ENCODE measurements at places on chromosomes 1 and 21.

DNA sequence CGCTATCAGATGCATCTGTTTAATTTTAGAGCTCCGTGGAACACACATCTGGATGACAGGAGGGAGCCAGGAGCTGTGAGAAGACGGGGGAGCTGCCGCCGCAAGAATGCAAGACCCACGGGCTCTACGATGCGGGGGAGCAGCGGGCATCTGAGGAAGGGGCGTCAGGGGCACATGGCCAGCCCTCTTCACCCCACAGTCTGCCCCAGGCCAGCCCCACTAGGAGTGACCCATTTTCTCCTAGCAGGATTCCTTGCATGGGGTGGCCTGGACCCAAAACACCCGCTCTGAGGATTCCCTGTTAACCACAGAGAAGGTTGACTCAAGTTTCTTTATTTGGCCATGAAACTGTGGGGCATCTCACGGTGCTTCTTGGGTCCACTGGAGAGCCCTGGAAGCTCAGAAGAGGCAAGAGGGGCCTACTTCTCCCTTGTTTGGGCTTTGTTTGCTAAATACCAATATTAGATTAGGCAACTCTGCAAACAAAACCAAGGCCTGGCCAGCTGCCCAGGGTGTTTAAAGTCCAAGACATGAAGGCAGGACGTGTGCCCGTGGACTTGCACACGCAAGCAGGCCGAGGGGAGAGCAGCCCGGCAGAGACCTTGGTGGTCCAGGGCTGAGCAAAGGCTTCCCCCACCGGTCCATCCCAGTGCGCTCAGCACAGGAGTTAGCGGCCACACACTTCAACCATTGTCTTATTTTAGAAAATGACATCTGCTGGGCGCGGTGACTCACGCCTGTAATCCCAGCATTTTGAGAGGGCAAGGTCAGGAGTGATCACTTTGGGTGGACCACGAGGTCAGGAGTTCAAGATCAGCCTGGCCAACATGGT lies 89.8 kb downstream of the DHRS3 start:
- DNase-seq, result no peak

DNA sequence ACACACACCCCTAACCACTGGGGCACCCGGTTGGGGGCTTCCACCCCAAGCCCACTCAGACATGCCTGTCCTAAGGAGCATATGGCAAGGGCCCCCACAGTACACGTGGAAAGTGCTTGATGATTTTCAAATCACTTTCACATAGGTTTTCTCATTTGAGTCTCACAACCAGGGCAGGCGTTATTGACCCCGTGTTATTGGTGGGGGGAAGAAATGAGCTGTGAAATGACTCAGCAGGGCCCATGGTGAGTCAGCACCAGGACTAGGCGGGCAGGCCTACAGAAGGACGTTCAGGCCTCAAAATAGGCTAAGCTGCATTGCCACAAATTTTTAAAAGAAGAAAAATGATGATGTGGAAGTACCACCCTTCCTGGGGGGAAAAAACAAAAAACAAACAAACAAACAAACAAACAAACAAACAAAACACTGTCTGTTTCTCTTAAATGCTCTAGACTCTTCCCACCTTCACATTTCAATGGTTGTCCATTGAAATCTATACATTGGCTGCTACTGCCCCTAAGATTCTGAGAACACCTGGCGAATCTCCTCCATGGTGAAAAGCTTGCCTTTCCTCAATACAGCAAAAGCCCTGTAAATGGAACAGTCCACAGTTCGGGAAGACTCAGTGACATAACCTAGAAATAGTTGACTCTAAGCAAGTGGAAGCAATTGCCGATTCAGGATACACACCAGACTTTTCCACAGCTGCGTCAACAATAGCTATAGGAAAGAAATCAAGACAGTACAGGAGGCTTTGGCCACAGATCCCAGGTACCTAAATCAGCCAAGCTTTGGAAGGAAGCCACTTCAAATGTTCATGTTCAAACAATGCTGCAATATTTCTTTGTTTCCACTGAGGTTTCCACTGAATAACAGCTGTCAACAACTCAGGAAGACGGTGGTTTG lies 234.7 kb downstream of the TOMM20 start:
- no peak for DNase-seq

DNA sequence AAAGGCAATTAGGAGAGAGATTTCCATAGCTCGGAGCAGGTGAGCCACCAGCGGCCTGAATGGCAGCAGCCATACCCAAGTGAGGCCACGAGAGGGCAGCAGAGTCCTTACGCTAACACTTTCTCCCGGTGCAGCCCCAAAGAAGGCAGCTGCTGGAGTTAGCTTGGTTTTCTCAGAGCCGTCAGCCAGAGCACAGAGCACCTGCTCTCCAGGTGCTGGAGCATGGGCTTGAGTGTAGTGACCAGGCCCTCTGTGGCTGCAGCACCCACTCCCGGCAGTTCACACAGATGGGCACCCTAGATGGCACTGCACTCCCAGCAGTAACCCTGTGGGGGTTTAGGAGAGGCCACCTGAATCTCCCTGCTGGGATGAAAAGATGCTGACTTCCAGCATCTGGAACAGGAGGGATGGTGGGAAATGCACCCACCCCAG lies 45.8 kb downstream of the TMCC2 start:
- DNase-seq, result peak; percentile 84

DNA sequence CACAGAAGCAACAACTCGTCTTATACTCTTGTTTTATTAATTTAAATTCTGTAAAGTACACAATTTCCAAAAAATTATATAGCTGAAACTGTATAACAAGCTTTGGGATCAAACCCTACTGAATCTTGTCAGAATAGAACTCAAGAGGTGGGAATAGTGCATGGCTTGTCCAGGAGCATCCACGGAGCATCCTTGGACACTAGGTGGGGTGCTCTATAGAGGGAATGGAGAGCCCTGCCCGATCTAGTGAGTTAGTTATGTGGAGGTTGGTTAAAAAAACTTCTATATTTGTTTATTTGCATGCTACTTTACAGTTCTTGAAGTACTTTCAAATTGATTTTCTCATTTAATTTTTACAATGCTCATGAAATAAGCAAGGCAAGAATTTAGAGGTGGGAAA lies 28.3 kb downstream of the ROR1 start:
- DNase-seq, result no peak

GRCh38 chr1:150696162-150696561 lies 792 bp downstream of the GOLPH3L start:
- DNase-seq, result no peak

- no peak for DNase-seq
These were observed 6.3 kb upstream of the RGS13 start for GRCh38 chr1:192629612-192630011.

- DNase-seq, result no peak
These were observed 78.2 kb upstream of the PGBD5 start for GRCh38 chr1:230504310-230504709.

DNA sequence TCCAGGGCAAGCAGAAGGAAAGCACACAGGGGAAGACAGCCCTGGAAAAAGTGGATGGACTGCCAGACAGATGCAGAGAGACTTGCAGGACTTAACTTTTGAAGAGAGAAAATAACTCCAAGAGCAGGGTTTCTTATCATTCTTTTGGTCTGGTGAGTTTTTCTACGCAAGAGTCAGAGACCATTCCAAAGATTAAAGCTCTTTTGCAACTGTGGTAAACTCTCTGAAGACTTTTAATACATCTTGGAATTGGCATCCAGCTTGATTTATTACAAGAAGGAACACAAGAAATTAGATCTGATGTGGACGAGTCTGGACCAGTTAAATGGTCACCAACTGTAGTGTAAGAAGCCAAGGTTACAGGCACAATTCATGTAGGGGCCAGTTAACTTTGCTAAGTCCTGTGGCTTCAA lies 153.4 kb downstream of the SIPA1L2 start:
- DNase-seq, result no peak

GRCh38 chr1:152954436-152954835 lies 7.4 kb downstream of the SPRR5 start:
- no peak for DNase-seq

DNA sequence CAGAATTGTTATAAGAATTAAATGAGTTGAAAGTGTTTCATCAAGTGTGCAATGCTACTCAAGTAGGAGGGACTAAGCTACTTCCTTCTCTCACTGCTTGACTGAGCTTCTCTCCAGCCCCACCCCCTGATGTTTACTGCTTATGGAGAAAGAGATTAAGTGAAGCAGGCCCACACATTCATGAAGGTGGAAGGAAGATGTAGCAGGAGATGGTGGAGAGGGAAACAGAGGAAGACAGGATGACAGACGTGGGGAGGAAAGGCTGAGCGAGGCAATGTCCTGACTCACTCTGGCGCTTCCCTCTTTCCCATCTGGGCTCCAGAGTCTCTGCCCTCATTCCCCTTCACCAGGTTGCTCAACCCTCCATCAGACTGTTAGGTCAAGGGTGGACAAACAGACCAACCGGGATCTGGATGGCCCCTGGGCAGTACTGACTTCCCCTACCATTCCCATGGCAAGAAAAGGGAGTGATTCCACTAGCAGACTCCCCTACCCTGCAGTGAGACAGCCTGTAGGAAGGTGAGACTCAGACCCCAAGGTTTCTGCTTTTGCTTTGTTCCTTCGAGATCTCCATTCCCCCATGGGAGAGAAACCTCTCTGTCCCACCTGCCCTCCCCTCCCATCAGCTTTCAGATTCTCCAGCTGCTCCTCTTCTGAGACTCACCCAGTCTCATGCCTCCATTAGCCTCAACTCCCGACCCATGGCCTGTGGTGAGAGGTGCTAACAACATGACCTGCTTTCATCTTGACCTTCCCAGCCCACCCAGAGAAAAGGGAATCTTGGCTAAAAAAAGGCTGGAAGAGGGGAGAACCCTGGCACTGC lies 3.1 kb upstream of the ARHGEF2 start:
- DNase-seq, result no peak

DNA sequence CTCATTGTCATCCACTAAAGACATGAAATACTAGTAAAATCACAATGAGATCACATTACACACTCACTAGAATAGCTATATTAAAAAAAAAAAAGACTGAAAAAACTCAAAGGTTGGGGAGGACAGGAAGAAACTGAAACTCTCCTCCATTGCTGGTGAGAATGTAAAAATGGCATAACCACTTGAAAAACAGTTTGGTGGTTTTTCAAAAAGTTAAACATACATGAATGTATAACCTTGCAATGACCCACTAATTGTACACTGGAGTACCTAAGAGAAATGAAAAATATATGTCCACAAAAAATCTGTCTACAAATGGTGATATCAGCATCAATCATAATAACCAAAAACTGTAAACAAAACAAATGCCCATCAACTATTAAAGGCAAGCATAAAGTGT lies 44.0 kb downstream of the NRIP1 start:
- no peak for DNase-seq

- DNase-seq, result no peak
These were observed 51.8 kb upstream of the H6PD start for GRCh38 chr1:9182784-9183257.

DNA sequence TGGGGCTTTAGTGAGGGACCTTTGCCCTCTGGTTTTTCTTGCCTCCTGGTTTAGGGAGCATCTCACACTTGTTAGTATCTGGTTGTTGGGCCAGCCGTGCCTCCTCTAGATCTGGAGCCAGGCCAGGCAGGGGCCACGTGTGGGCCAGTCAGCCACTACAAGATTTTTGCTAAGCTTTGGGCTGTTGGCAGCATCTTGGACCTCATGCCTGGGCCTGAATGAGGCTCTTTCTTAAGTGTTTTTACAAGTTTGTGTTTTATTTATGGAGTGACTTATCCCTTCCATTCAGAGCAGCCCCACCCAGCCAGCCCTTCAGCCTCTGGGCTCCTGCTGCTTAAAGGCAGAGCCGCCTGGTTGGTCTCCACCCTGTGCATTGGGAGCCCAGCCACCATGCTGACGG lies 1.6 kb upstream of the SH3BGRL3 start:
- DNase-seq, result no peak

DNA sequence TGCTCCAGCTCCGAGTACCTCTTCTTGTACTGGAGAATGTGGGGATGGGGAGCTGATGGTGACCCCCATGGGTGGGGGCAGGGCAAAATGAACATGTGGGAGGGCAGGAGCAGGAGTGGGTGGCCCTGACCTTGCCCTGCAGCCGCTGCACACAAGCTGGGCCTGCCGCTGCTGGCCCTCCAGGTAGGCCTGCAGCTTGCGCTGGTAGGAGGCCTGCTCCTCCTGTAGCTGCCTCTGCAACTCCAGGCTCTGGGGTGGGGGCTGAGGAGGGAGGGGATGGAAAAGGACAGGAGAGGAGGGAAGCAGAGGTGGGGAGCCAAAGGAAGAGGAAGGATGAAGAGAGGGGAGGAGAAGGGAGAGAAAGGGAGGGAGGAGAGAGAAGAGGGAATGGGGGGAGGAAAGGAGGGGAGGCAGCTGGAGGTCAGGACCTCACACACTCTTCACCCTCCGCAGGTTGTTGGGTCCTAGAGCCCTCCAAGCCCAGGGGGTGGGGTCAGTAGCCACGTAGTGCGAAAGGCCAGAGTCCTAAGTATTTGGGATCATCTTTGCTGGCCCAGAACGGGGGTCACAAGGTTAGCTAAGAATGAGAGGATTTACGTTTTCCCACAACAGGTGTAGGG lies 22.9 kb downstream of the RNU1-1 start:
- no peak for DNase-seq

DNA sequence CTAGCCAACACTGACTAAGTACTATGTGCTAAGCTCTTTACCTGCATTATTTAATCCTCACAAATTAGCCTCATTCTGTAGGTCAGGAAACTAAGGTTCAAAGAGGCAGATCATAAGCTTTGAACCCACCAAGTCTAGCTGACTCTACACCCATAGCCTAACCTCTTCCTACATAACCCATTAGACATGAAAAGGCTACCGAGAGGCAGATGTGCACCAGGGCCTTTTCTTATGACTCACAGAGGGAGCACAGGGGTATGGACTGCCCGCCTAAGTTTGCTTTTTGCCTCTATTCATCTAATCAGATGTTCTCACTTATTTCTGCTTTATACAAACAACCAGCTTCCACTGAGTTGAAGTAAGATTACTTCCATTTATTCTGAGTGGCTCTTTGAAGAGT lies 31.5 kb downstream of the LBR start:
- DNase-seq, result no peak

DNA sequence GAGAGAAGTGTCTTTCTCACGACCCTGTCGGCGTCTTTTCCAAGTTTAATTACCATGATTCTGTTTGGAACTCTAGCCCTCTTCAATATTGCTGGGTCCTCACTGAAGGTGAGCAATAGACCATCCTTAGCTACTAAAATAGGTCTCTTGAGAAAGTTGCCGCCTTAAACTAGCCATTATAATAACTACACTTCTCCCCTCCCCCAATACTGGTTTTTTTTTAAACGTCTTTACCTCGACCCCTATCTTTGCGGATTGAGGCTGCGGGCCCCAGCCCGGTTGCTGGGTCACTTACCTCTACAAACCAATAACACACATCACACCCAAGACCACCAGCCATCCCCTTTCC lies 672 bp downstream of the ENSA start:
- DNase-seq, result no peak

- no peak for DNase-seq
These were observed 302.3 kb upstream of the PLD5 start for GRCh38 chr1:242826701-242827336.

Measured in activated gamma-delta T cell treated with Interleukin-2 at 50 U/mL for 16 hours (primary cell).